ENCODE measurements at places on chromosomes 2 and 18. TPM values are rescaled to one million over a fixed set of nuclear protein-coding genes. Genes with fewer than 3 reads are reported as not detected.

DNA sequence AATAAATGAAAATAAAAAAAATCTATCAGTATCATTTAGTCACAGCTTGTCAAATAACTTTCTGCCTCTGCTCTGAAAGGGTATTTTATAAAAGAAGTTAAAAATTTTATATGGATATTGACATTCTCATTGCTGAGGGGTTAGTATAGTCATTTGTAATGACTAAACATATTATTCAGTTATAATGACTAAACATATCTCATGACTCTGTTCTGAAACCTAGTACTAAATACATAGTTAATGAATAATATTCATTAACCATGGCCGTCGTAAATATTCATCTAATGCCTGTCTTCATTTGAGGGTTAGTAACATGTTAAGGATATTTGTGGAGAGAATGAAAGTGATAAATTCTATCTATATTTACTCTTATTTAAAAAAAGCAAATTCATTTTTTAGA is 69.1 kb upstream of the MAP4K3 start:
- DNase-seq = no peak

GRCh38 chr2:208135794-208136715 is 6.4 kb upstream of the CRYGC start:
- DNase-seq = no peak

GRCh38 chr18:66616523-66616983 is 12.7 kb upstream of the CDH19 start:
- DNase-seq = no peak

GRCh38 chr2:139020287-139020686 is 240.1 kb upstream of the NXPH2 start:
- DNase-seq = no peak

DNA sequence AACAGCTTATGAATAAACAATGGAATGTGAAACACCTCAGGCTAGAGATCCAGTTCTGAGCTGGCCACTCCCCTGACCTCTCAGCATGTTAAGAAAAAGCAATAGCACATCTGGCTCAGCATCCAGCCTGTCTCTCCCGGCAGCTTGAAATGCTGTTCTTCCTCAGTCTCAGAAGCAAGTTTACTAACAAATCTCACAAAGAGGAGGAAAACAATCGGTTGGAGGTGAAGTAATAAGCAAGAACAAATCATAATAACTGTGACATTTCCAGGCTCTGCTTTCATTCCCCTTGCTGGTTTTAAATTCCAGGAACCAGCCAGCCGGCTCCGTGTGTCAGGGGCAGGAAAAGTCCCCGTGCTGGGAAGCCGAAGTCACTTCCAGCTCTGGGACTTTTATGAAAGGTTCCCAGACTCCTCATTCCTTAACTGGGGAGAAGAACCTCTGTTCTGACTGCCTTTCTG is 133.9 kb upstream of the ARL4C start:
- DNase-seq = no peak

DNA sequence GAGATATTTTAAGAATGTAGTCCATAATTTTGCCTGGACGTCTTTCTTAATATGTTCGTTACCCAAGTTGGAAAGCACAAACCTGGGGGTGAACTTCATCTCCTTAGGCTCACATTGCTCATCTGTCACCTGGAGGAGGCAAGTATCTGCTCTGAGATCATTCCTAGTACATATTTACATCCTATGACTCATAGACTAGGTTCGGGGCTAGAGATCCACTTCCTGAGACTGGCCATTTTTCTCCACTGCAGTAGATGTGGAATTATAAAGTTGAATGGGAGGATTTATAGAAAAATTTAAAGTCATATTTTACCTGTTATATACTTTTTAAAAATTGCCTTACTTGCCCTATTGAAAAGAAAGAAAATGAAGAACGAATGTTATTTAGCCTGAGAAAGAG is 77.5 kb upstream of the PROKR1 start:
- no peak for DNase-seq

- DNase-seq = peak; percentile 57
Measured at GRCh38 chr2:222318026-222318711, 19.4 kb upstream of the PAX3 start.

- no peak for DNase-seq
Measured at GRCh38 chr2:128541448-128541847, 222.8 kb upstream of the HS6ST1 start.

DNA sequence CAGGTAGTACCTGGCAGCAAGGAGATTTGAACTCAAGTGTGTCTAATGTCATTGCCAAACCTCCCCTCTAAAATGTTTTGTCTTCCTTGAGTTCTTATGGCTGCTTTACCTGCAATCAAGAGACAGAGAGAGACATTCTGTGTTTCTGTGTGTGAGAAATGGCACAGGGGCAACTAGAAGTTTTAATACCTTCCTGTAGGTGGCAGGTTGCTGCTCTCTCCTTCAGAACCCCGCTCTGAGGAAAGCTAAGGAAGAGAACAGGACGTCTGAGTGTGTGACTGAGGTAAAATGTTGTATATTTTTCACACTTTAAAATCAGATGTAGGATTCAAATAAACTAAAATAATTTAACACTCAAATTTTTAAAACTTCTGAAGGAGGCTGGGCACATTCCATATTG is 19.2 kb downstream of the DTNA start:
- DNase-seq = no peak

DNA sequence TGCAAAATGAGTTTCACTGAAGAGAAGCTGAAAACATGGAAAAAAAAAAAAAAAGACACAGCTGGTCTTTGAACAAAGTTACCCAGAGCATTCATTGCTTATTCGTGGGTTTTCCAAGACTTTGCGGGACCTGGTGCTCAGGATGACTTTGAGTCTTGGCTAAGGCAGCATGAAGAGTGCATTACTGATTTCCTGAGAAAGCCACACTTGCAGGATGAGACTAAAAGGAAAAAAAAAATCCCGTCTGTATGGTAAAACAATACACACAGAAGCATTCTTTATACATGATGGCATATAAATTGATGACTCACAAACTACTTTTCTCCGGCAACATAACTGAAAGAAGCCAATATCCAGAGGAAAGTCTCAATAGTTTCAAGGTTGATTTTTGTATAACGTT is 195.4 kb downstream of the SPP2 start:
- no peak for DNase-seq

GRCh38 chr2:170157025-170157684 is 20.8 kb upstream of the MYO3B start:
- DNase-seq = no peak

DNA sequence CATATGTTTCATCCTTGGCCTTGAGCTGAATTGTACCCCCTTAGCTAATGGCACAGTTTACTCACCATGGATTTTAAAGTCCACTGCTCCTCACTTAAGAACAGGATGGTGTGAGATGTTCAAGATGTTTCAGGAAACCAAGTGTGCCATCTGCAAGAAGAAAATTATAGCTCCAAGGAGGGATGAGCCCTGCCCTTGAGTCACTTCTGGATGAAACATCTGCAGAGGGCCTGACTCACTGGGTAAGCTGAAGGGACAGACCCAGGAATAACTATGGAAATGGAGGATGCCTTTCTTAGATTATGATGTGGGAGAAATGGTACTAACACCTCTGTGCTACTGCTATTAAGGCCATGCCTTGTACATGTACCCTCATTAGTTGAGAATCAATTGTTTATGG is 6.4 kb downstream of the MARS2 start:
- no peak for DNase-seq

- no peak for DNase-seq
Measured at GRCh38 chr18:770583-770961, 41.5 kb downstream of the YES1 start.

DNA sequence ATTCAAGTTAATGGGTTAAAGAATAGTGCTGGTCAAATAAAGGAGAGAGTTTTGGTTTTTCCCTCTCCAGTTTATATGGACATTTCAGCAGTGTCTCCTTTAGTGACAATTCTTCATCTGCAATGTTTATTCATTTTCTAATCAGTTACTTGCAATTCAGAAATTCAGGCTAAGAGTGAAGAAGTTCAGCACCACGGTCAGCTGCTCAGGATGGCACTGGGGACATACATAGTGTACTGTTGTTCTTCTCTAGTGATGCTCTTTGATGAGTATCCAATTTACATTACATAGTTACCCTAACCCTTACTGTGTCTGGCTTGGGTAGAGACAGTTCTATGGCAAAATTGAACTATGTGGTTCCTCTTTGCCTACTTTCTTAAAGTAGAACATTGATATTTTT is 412.7 kb downstream of the CNTNAP5 start:
- no peak for DNase-seq

GRCh38 chr2:69741229-69741574 is 732 bp upstream of the ANXA4 start:
- DNase-seq = peak; percentile 66

M1AP gene
- not detected for total RNA-seq

NYAP2 gene
- total RNA-seq = not detected

C2orf15 gene
- 0.27 TPM for total RNA-seq

RGPD3 gene
- 0.05 TPM for total RNA-seq

- DNase-seq = no peak
Measured at GRCh38 chr2:122105877-122106206, 350.4 kb downstream of the TSN start.

DNA sequence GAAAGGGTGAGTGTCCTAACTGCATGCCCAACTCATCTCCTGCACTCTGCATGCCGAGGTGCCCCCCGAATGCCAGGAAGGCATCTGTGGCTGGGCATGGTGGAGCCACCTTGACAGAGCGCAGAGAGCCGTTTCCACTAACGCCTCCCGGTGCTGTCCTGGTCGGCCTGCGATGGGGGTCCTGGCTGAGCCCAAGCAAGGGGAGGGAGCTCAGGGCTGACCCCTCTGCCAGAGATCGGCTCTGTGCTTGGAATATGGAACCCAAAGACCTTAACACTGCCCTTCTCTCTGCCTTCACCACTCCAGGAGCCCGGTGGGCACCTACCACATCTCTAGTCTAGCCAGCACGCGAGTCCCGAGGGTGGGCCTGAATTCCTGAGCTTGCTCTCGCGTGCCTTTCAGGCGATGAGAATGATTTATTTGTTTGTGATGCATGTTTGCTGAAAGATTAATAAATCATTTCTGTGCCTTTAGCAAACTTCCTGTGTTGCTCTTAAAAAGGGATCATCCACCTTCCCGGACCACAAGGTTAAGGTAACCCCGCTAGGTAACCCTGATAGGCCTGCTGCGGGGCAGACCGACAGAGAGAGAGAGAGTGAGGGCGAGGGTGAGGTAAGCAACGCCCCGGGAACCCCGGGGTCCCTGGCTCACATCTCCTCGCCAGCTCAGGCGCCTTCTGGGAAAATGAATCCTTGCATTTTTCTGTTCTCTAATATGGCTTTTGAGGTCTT is 35.3 kb downstream of the PDIA6 start:
- DNase-seq = no peak

GRCh38 chr2:219125886-219126270 is 34.7 kb downstream of the NHEJ1 start:
- no peak for DNase-seq

DNA sequence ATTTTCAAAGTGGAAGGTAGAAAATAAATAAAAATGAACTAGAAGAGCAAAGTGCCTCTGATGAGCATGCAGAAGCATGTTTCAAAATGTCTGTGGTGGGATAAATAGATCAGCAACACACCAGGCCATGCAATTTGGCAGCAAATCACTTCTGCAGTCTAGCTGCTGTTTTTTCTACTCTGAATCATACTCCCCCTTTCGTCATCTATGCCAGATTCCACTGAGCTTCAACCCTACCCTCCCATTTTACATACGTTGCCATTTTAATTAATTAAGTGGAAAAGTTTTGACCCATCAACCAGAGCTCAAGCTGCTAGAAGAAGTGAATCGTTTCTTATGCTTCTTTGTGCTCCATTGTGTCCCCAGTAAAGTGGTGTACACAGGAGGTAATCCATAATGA is 79.3 kb downstream of the NRXN1 start:
- DNase-seq = no peak

- DNase-seq = no peak
Measured at GRCh38 chr2:67752199-67752598, 310.6 kb downstream of the C1D start.

GRCh38 chr2:142307086-142307485 is 176.3 kb upstream of the LRP1B start:
- DNase-seq = no peak

DNA sequence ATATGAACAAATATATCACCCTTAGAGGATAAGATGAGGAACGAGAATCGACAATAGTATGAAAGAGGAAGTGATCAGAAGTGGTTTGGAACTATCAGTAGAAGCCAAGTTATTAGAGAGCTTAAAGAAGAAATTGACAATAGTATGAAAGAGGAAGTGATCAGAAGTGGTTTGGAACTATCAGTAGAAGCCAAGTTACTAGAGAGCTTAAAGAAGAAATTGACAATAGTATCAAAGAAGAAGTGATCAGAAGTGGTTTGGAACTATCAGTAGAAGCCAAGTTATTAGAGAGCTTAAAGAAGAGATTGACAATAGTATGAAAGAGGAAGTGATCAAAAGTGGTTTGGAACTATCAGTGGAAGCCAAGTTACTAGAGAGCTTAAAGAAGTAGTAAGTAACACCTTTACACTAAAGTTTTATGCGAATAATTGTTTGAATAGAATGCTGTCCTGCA is 175.5 kb downstream of the ZNF407 start:
- no peak for DNase-seq

DNA sequence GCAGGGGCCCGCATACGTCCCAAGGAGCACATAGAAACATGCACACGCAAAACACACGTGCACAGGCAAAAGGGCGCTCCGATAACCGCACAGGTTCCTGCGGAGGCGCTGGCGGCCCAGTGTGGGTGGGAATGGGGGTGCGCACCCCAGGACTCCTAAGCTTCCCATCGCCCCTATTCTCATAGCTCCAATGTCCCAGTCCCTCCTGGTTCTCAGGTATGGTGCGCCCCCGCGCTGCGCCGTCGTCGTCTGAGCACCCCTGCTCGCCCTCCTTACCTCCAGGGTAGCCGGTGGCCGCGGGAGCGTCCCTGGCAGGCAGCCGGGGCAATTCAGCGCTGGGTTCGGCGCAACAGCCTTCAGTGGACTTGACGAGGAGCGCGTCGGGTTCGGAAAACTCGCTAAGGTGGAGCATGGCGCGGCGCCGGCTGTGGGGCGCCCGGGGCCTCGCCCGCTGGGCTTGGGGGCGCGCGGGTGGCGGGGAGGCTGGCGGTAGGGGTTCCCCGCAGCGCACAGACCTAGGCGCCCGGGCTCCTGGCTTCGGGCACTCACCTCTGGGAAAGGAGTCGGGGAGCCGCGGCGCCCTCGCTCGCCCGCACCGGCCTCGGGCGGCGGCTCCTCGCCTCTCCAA is 328 bp downstream of the EGR4 start:
- DNase-seq = no peak

IL1A gene
- total RNA-seq = 22.1 TPM

- DNase-seq = no peak
Measured at GRCh38 chr2:49261781-49262180, 107.5 kb upstream of the FSHR start.

ZEB2 gene
- 50.0 TPM for total RNA-seq

CCBE1 gene
- not detected for total RNA-seq

RFX8 gene
- not detected for total RNA-seq
